ENCODE measurements at places on chromosomes 7 and 10. TPM values are rescaled to one million over a fixed set of nuclear protein-coding genes. Genes with fewer than 3 reads are reported as not detected.

The EGR2 gene
- 46.6 TPM for total RNA-seq

DNA sequence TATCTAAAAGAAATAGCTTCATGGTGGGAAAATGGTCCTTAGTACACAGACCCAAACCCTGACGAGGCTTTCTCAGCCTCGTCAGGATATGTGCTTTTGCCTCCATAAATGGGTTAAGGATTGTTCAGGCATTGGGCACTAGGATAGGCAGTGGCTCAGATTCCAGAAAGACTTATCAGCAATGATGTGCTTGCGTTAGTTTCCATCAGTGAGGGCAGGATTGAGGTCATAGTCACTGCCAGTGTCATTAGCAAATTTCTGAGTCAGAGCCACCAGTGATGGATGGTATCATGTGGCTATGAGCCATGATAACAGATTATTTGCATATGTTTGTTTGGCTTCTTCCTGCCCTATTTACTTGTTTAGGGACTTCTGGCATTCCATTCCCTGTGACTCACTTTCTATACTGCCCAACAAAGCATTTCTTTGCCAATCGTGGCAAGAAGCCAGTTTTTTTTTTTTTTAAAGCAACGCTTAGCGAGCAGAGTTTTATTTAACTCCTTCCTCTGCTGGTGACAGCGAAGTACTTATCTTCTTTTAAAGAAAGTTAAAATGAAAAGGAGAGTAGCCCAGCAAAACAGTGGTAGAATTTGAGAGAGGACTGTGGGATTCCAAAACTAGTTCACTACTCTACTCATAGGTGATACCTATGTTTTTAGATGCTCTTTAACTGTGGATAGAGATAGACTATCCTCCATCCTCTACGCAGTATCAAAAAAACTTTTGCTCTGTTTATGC is 44.4 kb downstream of the MYPN start:
- DNase-seq: peak; percentile 13

- DNase-seq: peak; percentile 13
Measured at GRCh38 chr10:34024693-34025425, 690.4 kb upstream of the NRP1 start.

GRCh38 chr7:157204134-157204533 is 65.4 kb downstream of the UBE3C start:
- no peak for DNase-seq

DNA sequence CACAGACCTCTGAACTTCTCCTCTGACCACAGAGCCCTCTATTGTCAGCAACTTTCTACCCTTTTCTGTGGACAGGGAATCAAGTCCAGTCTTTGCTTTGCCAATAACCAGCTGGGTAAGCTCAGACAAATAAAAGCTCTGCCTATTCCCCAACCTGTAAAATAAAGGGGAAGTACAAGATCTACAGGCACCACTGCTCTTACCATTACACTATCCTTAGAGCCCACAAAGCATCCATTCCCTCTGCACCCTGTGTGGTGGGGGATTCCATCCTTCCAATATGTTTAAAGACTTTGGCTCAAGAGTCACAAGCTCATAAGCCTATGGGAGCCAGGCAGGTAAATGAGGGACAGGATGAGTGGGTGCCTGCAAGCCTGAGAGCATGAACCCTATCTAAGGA is 88.2 kb downstream of the PARD3 start:
- no peak for DNase-seq

GRCh38 chr10:57775250-57775649 is 492.4 kb downstream of the IPMK start:
- no peak for DNase-seq

The PIK3AP1 gene
- total RNA-seq: 4.7 TPM

The LRRC18 gene
- not detected for total RNA-seq
